ENCODE measurements at places on chromosomes 2 and 18. TPM values are rescaled to one million over a fixed set of nuclear protein-coding genes. Genes with fewer than 3 reads are reported as not detected.

Gene WNT10A
- total RNA-seq = 1.9 TPM

Gene SCN3A
- not detected for total RNA-seq

Gene M1AP
- total RNA-seq = not detected

Gene ITPRIPL1
- total RNA-seq = 35.9 TPM

Gene FKBP7
- 2.4 TPM for total RNA-seq

Gene SPATA3
- total RNA-seq = not detected

Gene SGPP2
- 1.2 TPM for total RNA-seq

- no peak for DNase-seq
Observed at GRCh38 chr18:62347089-62347506, 22.0 kb downstream of the TNFRSF11A start.

DNA sequence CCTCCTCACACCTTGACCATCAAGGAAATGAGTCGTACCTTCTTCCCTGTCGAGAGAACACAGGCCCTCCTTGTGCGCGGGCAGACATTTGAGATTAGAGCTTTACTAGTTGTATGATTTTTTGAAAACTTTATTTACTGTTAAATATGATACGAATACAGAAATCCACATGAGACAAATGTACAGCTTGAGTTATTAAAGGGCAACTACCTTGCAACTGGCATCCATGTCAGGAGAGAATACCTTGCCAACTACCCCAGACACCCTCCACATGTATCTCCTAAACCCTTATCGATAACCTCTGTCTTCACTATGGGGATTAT lies 28.3 kb downstream of the KLHL23 start:
- DNase-seq = no peak

DNA sequence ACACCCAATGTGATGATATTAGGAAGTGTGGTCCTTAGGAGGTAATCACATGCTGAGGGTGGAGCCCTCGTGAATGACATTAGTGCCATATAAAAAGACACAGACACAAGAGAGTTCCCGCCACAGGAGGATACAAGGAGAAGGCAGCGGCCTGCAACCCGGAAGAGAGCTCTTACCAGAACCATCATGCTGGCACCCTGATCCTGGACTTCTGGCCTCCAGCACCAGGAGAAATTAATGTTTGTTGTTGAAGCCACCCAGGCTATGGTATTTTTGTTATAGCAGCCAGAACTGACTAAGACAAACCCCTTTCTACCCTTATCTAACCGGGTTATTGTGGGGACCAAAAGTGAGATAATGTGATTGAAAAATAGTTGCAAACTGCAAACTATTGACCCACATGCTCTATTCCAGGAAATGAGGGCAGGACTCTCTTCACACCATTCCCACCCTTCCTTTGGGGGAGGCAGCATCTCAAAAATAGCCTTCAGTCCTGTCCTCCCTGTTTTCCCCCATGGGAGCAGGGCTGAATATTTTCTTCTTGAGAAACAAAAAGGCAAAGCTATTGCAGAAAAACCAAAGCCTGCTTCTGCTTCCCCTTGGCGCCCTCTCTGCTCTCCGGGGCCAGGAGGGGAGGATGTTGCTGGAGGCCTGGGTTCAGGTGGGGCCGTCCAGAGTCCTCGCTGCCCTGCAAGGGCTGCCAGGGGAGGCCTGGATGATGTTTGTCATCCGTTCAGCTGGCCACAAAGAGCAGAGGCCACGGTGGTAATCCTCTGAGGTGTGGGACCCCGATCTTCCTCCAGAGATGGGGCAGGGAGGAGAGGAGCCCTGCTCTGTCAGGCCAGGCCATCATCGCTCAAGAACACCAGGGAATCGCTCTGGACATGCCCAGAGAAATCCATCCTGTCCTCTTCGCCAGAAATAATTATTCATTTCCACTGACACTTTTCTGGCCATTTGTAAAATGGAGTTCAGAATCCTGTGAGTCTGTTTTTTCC lies 73.8 kb upstream of the HAAO start:
- no peak for DNase-seq

DNA sequence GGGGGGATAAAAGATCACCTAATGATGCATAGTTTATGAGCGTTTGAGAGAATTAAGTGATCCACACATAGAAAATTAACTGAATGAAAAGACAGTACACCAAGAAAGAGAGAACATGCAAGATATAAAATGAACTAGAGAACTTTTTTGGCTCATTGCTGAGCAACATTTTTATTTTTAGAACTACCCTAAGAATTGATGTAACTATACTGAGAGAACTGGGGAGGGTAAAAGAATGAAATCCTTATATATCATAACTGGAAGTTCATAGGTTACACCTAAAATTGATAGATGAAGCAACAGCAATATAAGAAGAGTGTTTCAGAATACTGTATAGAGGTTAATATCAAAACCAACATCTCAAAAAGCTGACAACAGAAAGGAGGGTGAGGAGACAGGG lies 55.6 kb downstream of the USP34 start:
- DNase-seq = no peak

DNA sequence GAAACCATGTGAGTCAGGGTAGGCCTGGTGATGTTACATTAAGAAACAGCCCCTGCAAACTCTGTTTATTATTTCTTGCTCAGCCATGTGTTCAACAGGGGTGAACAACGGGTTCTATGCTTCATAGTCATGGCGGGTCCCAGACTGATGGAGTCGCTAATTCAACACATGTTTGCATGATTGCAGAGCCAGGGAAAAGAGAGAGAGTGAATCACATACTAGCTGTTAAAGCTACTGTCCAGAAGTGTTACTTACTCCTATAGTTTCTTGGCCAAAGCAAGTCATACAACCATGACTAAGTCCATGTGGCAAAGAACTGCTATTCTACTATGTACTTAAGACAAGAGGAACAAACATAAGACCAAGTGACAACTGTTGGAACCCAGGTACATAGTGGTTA lies 241.2 kb upstream of the SKOR2 start:
- DNase-seq = no peak

- DNase-seq = no peak
Observed at GRCh38 chr2:225040856-225041206, 1.4 kb downstream of the DOCK10 start.

- DNase-seq = no peak
Observed at GRCh38 chr18:48227206-48227605, 182.0 kb downstream of the ZBTB7C start.

DNA sequence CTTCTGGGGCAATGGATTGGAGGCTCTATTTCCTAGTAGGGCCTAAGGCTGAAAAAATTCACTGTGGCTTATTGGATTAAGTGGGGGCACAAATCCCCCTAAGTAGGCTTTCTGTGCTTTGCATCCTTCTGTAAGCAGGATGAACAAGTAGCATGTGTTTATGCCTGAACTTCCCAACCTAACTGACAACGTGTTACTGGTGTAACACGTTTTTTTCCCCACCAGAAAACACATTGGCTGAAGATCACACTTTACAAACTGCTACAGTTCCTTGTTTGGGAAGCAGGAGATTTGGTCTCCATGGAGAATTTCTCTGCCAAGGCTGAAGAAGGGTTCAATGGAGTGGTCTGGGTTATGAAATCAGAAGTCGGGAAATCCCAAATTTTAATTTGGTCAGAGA lies 7.2 kb upstream of the ITGA6 start:
- DNase-seq = no peak

GRCh38 chr2:98903767-98904485 lies 32.1 kb downstream of the CRACDL start:
- no peak for DNase-seq

DNA sequence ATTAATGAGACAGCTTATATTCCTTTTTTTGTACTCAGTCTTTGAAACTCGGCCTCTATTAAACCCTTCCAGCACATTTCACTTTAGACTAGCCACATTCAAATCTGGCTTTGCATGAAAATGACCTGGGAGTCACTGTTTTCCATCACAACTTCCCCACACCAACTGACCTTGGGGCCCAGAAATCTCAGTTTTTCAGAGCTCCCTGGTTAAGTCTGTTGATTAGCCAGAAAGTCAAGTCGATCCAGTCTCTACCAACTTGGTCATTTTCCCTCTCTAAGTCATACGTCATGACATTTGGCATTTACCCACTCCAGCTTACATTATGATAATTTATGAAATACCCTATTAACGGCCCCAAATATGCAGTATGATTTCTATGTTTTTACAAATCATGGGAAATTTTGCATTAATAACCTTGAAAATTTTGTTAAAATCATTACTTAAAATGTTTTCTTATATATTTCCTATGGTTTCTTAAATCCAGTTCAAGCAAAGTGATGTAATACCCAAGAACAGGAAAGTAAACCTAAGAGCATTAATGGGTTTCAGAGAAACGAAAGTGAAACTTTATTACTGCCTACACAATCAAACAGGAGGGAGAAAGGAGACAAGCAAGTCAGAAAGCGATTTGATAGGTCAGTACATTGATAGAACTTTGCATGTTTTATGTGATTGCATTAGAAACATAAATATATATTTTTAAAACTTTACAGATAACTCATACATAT lies 77.1 kb downstream of the SPATS2L start:
- DNase-seq = no peak

DNA sequence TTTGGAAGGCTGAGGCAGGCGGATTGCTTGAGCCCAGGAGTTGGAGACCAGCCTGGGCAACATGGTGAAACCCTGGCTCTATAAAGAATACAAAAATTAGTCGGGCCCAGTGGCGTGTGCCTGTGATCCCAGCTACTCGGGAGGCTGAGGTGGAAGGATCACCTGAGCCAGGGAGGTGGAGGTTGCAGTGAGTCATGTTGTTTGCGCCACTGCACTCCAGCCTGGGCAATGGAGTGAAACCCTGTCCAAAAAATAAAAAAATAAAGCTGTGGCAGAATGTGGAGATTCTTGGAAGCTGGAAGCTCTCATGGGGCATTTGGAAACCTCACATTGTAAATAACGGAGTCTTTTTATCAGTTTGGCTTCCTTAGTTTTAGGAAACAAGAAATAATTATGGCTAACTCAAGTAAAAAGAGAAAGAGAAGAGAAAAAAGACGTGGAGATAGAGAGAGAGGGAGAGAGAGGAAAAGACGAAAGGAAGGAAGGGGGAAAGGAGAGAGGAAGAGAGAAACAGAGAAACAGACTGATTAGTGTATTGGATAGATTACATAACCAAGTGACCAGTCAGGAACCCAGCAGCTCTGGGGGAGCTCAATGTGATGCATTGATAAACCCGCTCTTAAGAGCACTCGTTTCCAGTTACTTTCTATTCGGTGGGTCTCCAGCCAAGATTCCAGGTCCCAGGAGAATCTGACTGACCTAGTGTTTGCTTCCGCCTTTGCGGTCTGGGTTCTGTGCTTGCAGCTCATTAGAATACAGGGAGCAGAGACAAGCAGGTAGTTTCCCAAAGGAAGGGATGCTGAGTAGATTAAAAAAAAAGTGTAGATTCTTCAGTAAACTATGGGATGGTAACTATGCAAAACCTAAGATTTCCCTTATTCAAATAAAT lies 1.1 kb upstream of the SPAST start:
- no peak for DNase-seq

GRCh38 chr18:64893349-64893748 lies 744.5 kb upstream of the LINC00305 start:
- DNase-seq = no peak

DNA sequence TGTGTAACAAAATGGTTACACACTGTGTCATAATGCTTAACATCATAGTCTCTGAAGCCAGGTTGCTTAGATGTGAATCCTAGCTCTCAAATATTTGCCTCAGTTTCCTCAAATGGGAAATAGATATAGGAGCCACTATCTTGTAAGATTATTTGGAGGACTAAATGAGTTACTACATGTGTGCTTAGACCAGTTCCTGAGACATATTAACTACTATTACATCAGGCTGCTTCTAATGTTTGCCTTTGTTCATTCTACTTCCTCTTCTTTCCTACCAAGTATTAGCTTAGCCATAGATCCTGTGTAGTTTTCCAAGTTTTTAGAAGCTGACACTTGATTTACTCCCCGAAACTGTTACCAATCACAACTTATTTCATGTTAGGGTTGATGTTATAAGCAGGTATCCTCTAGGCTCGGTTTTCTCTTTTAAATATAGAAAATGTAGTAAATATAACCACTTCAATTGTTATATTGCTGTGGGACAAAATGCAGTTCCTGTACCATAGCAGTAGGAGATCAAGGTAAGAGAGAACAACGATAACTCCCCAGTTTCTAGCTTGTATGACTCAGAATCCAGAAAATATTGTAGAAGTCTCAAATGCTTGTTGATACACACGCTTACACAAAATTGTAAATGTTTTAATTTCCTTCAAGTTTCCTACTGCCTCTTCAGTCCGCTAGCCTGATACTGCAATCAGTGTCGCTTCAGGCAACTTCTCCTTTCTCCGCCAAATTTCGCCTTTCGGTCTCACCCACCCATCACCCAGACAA lies 751 bp upstream of the DNAJC10 start:
- DNase-seq = no peak

- no peak for DNase-seq
Observed at GRCh38 chr2:185978634-185979407, 240.2 kb downstream of the FSIP2 start.

- DNase-seq = no peak
Observed at GRCh38 chr2:8628179-8628865, 53.5 kb upstream of the ID2 start.

- no peak for DNase-seq
Observed at GRCh38 chr2:108069515-108070310, 83.4 kb downstream of the SLC5A7 start.

- DNase-seq = no peak
Observed at GRCh38 chr2:231360401-231360800, 35.1 kb upstream of the B3GNT7 start.

GRCh38 chr2:104825124-104825865 lies 28.6 kb upstream of the POU3F3 start:
- no peak for DNase-seq

DNA sequence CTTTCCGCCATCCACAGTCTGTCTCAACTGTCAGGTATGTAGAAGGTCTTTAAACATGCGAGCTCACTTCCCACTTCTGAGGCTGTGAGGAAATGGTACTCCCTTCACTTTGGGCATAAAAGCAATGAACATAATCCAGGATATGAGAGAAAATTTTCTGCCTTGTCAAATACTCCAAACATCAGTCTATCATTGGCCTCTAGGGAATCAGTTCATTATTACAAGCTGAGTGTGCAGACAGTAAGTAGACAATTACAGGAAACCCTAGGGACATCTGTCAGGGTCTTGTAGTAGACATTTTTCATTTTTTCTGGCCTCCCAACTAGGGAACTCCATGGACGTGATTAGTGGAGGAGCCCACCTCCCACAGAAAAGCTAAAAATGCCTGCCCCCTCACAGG lies 13.6 kb upstream of the APCDD1 start:
- no peak for DNase-seq

GRCh38 chr2:168583064-168583709 lies 127.1 kb downstream of the CERS6 start:
- DNase-seq = no peak

DNA sequence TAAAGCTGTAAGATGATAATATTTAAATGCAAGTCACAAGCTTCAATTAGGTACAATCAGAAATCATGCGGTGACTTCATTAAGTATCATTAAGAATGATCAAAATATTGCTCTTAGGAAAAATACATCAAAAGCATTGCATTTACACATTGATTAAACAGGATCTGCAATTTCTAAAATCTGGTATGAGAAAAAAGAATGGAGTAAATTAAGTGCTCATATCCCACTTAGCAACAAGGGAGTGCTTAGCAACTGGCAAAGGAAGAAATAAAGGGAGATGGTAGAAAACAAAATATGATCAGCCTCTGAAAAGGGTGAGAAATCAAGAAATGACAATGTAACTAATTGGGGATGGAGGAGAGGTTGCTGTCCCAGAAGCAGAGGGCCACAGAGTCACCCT lies 1918.2 kb upstream of the PIK3C3 start:
- DNase-seq = no peak

GRCh38 chr2:50746526-50746925 lies 285.4 kb downstream of the NRXN1 start:
- DNase-seq = no peak

Data from activated naive CD8-positive, alpha-beta T cell treated with anti-CD3 and anti-CD28 coated beads, Interleukin-2, amount 10 ng/mL, durations not matched to agents 7 days and 5 days (primary cell).